ENCODE measurements at places on chromosomes 5 and 9.
A peak's percentile ranks its signal among the peaks of the same experiment; 100 is the strongest.

- peak; percentile 45 for DNase-seq
Observed at GRCh38 chr9:127683723-127684122, 23.1 kb upstream of the CFAP157 start.

DNA sequence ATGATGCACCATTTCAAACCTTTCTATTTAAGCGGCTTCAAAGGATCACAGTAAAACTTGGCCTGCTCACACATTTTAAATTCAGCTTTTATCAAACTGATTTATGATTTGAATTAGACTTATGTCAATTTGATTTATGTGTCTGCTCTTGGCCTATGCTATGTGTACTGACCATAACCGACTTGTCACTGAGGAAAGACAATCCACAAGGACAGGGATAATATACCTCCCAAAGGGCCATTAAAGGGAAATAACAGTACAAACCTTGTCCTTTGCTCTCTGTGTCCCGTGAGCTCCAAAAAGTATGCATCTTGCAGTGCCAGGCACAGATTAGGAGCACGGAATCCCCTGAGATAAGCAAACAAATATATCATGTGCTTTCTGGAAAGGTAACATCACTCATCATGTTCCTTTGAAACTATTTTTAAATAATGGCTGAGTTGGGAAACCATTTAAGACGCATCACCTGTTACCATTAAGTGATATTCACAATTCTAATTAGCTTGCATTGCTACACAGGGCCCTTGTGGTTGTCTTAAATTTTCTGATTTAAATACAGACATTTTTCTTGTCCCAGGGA is 31.9 kb upstream of the FTMT start:
- DNase-seq: no peak

- DNase-seq: peak; percentile 66
Observed at GRCh38 chr9:93231121-93231694, 47.3 kb downstream of the WNK2 start.

GRCh38 chr9:4117835-4118610 is 181.8 kb downstream of the GLIS3 start:
- DNase-seq: no peak

- no peak for DNase-seq
Observed at GRCh38 chr5:12354686-12355085, 450.4 kb upstream of the CTNND2 start.

DNA sequence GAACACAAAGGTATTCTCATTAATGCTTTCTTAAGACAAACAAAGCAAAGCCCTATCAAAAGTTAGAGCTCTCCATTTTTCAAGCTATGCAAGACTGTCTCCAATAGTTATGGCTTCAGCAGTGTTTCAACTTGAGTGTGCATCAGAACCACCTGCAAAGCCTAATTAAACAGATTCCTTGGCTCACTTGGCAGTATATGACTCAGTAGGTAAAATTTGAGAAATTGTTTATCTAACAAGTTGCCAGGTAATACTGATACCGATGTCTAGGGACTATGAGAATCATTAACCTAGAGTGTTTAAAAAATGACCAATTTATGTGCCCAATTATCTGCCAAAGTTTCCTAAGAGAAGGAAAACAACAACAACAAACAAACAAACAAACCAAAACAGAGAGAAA is 60.3 kb upstream of the PARP8 start:
- DNase-seq: no peak

- DNase-seq: no peak
Observed at GRCh38 chr9:9621355-9621940, 991.4 kb downstream of the PTPRD start.

- DNase-seq: peak; percentile 31
Observed at GRCh38 chr5:77305956-77306355, 95.5 kb downstream of the PDE8B start.

GRCh38 chr9:105890046-105890822 is 195.9 kb downstream of the TMEM38B start:
- DNase-seq: peak; percentile 88

DNA sequence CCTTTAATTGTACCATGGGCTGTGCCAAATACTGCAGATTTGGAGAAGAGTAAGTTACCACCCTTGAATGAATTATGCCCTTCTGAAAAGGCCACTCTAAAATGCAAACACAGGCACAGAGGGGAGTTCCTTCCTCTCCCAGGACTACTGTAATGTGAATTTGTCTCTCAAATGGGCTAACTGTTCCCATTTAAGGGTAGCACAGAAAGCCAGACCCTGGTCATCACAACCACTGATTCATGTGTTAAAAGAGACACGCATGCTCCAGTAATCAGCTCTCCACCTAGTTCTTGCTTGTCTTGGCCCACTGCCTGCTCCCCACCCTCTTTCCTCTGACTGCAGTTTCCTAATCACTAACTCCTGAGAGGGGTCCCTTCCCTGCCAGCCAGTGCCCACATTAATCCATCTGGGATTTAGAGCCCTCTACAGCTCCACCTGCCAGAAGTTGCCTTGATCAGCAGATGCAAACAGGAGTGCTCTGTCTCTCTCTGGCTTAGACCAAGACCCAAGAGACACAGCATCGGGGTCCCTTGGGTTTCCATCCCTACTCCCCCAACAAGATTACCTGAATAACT is 382.4 kb downstream of the TMEM167A start:
- DNase-seq: no peak

DNA sequence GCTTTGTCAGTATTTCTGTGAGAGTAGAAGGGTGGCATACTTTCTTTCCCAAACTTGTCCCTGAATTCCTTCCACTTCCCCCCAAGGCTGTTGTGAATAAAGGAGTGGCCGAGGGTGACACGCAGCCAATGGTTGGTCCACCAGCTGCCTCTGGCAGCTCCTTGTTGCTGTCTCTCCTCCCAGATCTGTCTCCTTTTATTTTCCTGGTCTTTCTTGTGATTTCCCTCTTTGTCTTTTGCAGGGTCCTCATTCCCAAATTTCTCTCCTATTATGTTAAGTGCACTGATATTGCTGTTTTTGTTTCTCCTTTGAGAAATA is 137.5 kb upstream of the HMHB1 start:
- no peak for DNase-seq

GRCh38 chr5:153153086-153153485 is 337.4 kb upstream of the GRIA1 start:
- DNase-seq: peak; percentile 83

GRCh38 chr5:57778501-57779091 is 296.0 kb upstream of the ACTBL2 start:
- DNase-seq: peak; percentile 50

DNA sequence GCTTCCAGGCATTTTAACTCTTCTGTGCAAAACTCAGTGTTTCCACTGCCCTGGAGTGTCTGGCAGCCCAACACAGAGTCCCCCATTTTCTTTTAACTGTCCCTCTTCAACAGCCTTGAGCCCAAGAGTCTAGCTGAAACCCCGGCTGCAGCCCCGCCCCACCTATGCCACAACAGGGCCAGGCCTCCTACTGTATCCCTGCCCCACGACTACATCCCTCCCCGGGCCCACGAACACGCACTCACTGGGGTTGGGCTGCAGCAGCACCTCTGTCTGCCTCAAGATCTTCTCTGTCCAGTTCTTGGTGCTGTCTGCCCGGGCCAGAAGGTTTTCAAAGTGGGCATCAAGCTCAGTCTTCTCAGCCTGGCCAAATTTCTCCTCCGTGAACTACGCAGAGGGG is 6.1 kb downstream of the SH3GLB2 start:
- DNase-seq: no peak

GRCh38 chr5:6175172-6175854 is 203.0 kb downstream of the MED10 start:
- no peak for DNase-seq

DNA sequence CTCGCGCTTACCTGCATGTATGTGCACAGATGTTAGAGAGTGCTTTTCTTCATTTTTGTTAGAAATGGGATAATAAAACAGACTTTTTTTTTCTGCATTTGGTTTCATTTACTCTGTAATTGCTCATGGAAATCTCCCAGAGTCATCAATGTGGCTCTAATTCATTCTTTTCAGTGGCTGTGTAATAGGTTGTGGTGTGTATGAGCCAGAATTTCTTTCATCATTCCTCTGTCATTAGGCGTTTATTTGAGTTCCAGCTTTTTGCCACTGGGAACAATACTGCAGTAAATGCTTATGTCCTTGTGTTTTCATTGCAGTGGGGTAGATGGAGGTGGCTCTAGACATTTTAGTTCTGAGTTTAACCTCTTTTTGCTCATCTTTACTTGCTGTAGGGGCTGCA is 118.9 kb downstream of the NXNL2 start:
- peak; percentile 40 for DNase-seq

- DNase-seq: no peak
Observed at GRCh38 chr5:168661593-168662485, 82.7 kb upstream of the PANK3 start.

- no peak for DNase-seq
Observed at GRCh38 chr5:67047160-67047559, 149.4 kb downstream of the CD180 start.

DNA sequence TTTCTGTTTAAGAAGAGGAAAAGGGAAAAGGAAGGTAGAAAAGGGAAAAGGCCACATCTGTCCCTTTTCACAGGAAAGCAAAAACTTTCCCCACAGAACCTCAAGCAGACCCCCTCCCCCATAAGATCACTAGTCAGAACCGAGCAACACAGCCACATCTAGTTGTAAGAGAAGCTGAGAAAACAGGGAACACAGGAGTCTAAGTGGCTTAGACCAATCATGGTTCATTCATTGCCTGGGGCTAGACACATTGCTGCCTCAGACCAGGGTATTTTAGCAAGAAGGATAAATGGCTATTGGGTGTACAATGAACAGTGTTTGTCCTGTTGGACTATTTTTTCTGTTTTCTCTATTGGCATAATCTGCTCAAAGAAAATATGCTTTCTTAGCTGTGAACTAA is 98.0 kb downstream of the ARL15 start:
- DNase-seq: no peak

GRCh38 chr5:24401773-24402172 is 243.0 kb downstream of the CDH10 start:
- DNase-seq: peak; percentile 7

- DNase-seq: no peak
Observed at GRCh38 chr5:37892586-37892985, 52.7 kb upstream of the GDNF start.

DNA sequence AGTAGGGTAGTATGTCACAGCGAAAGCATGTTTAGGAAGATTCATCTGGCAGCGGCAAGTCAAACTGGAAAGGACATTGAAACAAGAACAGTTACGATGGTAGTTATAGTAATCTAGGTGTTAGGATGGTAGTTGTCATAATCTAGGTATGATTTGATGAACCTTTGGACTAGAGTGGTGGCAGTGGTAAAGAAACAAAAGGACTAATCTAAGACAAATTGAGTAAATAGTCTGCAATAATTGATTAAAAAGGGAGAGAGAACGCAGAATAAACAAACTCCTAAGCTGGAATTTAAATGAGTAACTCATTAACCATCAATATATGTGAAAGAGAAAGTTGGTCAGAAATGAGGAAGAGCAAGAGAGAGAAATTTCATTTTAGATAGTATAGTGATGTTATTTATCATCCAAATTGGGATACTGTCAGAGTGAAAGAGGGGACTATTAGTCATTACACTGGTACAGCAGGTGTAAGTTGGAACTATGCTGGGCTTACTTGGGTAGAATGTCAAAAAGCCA is 56.8 kb downstream of the MTREX start:
- no peak for DNase-seq

GRCh38 chr5:59891962-59892643 is 1.4 kb downstream of the PDE4D start:
- DNase-seq: no peak

GRCh38 chr5:150513375-150514309 is 5.7 kb downstream of the NDST1 start:
- DNase-seq: no peak

- DNase-seq: no peak
Observed at GRCh38 chr9:37645903-37646506, 4.7 kb upstream of the FRMPD1 start.

GRCh38 chr9:621201-621855 is 220.2 kb upstream of the DMRT1 start:
- DNase-seq: no peak

DNA sequence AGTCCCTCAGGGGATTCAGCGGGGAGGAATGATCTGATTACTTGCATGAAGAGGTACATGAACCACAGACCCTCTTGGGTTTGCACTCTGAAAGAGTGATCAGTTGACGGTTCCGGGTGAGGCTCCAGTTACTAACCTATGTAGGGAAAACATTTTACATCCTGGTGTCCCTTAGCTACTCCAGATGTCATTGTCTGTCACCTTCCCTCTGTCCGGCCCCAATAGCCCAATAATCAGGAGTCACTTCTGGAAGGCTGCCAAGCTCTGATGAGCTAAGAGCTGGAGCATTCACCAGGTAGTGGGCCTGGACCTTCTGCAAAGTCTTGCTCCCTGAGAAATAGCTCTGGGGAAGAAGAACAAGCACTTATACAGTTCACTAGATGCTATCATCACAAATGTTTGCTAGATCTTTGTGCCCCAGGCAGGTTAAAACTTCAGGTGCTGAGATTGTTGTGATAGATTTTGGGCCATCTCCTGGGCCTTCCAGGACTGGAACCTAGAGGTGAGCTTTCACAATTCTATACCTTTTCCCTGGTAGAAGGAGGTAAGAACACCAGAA is 64.5 kb downstream of the ENTREP1 start:
- no peak for DNase-seq

- DNase-seq: no peak
Observed at GRCh38 chr5:100634937-100635534, 99.9 kb downstream of the FAM174A start.

DNA sequence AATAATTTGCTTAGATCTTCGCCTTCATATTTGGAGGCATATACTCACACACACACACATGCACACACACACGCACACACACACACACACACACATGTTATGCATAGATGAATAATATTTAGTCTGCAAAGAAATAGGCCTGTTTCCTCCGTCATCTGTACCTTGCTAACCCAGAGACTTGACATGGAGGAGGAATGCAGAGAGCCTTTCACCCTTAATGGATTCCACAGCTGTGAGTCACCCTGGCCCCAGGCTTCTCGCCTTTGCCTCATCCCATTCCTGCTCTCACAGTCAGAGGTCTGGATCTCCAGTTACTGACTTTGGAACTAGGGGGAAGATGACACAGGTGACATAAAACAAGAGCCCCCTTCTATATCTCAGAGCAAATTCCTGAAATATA is 29.7 kb downstream of the ZNF462 start:
- peak; percentile 96 for DNase-seq

DNA sequence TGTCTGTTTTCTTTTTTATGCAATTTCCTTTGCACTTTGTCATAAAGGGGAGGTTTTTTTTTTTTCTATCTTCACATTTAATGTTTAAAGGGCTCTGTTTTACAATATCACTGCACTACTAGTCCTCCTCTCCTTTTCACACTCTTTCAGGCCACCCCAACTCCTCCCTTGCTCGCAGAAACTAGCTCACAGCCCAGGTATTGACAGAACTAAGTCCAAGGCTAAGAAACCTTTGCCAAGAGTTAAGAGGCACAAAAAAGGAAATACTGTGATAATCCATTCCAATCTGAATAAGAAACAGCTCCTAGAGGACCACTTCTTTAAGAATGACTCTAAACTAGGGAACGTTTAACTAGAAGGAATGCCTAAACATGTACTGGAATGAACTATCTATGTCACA is 1.1 kb upstream of the FGF10 start:
- no peak for DNase-seq
